Activated CD4-positive, CD25-positive, alpha-beta regulatory T cell (primary cell): ENCODE measurements at places on chromosomes 7 and 10.

GRCh38 chr10:96263176-96263575, 8.2 kb downstream of the BLNK start:
- no peak for DNase-seq

GRCh38 chr10:15737656-15738055, 17.9 kb upstream of the ITGA8 start:
- DNase-seq = no peak

- no peak for DNase-seq
Measured at GRCh38 chr7:114755856-114756255, 166.0 kb upstream of the MDFIC start.

DNA sequence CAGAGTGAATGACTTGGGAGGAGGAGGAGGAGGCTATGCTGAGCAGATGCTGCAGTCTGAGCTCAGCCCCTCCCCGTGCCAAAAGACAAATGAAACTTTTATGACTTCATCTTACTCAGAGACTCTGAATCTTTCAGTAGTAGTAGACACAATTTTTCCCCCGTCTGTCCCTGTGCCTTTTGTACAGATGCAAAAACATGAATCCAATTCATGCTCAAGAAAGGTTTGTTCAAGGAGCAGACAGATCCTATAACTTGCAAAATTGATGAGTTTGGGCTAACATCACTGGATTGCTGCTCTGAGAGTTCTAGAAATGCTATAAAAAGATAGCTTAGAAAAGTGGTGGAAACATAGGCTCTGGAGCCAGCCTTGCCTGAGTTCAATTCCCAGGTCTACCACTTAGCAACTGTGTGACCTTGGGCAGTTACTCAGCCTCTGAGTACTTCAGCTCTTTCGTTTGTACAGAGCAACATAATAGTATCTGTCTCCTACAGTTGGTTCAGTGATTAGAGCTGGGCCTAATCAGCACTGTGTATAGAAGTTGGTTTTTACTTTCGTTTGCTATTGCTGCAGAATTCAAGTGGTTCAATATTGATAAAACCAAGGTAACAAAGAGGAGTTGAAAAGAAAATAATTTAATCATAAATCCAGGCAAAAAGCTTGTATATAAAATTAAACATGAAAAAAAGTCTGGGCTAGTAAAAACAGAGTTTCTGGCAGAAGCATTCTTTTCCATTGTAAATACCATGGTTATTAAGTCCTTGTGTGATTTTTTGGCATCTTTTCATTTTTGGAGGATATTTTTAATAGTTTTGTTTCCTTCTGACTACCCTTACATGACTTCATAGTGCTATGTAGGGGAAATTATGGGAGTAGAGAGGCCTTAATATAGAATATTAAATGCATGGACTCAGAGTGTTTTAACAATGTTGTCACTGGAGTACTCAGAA, 174.2 kb upstream of the ZNF32 start:
- no peak for DNase-seq

DNA sequence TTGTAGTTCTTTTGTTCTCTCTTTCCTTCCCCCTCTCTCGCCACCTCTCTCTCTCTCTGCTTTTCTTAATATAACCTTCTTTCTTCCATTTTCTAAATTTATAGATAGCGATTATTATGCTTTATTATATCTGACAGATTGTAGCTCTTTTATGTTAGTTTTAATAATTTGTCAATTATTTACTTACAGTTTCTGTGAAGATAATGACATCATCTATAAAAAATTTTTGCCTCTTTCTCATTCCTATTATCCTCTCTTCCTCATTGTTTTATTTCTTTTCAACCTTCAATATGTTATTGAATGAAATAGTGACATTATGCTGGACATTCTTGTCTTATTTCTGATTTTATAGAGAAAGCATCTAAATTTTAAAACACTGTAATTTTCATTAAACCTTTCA, 469.6 kb upstream of the NRG3 start:
- no peak for DNase-seq

- no peak for DNase-seq
Measured at GRCh38 chr7:114531326-114531725, 116.7 kb downstream of the FOXP2 start.

- DNase-seq = no peak
Measured at GRCh38 chr10:87684001-87684638, 24.4 kb downstream of the PAPSS2 start.
